ENCODE measurements at places on chromosomes 4 and X.

GRCh38 chrX:17829566-17829965, 31.5 kb downstream of the RAI2 start:
- no peak for DNase-seq

GRCh38 chr4:82367438-82368097, 6.2 kb downstream of the HNRNPD start:
- DNase-seq = no peak

DNA sequence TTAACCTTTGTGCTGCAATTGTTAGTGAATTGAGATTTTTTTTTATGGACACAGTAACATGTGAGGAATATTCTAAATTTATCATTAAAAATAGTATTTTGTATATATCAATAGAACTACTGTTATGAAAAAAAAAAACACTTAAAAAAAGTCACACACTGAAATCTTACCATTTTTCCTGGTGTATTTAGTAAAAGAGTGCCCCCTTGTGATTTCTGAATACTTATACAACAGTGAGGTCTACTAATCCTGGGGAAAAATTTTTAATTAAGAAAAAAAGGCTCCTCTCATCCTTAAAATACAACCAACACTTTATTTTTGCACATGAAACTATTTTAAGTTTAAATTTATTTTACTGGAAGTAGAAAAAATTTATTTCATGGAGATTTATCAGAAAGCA, 56.4 kb upstream of the SPOCK3 start:
- no peak for DNase-seq

GRCh38 chr4:144572660-144573059, 73.3 kb upstream of the HHIP start:
- no peak for DNase-seq

- no peak for DNase-seq
These were observed 21.0 kb downstream of the ATXN3L start for GRCh38 chrX:13298836-13299235.

DNA sequence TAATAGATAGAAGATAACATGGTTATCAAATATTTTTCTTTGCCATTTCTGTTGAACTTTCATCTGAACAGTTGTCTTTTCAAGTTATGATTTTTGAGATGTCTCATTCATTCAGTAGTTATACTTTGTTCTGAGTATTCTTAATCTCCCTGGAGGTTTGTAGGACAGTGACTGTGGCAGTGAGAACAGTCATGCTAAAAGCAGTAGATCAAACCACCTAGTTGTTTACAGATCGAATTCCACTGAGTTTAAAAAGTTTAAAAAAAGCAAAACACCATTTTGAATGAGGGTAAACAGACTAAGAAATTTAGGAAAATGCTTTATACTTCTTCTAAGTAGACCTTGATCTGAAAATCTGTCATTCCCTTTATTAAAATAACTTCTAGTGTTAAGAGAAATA, 107.2 kb downstream of the CEP135 start:
- no peak for DNase-seq

DNA sequence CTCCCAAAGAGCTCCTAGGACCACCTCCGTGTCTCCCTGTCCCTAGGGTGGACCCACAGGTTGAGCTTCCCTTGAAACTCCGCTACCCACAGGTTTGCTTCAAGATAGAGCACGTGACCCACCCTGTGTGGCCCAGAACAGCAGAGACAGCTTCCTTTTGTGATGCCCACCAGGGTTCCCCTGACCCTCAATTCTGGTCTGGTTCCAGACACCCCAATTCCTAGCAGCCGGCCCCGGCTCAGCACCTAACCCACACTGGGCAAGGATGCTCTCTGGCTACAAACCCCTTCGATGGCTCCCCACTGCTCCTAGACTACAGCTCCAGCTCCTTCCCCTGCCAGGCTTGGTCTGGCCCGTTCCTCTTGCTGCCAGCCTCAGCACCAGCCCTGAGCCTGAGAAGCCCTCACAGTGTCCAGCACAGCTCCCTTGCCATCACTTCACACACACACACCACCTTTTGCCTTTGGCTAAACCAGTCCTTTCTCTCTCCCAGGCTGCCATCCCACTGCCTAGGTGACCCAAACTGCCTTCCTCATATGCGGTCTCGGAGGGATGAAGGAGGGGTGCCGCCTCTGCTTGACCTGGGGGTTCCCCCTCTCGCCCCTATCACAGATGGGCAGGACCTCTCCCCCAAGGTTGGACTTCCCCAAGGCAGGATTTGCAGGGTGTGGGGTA, 6.2 kb downstream of the PNCK start:
- no peak for DNase-seq

GRCh38 chrX:23661671-23662070, 5.6 kb upstream of the PRDX4 start:
- DNase-seq = no peak

DNA sequence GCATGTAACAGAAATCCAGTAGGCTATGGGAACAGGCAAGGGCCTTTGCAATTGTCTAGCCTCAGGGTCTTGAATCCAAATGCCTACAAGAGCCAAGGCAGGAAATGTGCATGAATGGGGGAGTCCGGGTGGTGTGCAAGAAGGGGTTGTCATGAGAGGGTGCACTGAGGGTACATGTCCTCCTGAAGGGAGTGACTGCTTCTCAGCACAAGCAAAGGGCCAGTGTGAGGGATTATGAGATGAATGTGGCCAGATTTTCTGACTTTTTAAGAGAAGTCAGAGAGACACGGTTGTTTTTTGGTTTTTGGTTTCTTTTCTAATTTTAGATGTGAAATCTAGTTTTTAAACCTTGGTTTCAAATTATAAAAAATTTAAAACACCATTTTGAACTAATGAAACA, 76.5 kb upstream of the LSM6 start:
- no peak for DNase-seq

DNA sequence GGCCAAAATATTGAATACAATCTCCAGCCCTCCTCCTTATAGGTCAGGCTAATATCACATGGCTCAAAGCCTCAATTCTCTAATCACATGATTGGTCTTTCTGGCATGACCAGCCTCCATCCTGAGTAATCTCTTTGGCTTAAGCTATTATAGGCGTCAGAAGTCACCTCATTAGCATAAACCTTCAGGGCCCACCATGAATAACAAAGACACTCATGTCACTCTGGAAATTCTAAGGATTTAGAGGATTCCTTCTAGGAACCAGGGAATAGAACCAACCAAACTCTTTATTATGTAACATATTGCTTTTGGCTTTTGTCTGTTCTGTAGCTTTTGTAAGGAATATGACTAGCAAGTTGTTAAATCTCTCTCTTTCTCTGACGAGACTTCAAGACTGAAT, 109.2 kb upstream of the IGFBP7 start:
- no peak for DNase-seq

GRCh38 chrX:153438532-153438931, 7.3 kb downstream of the TREX2 start:
- no peak for DNase-seq

GRCh38 chr4:116389139-116389538, 696.2 kb downstream of the TRAM1L1 start:
- no peak for DNase-seq

DNA sequence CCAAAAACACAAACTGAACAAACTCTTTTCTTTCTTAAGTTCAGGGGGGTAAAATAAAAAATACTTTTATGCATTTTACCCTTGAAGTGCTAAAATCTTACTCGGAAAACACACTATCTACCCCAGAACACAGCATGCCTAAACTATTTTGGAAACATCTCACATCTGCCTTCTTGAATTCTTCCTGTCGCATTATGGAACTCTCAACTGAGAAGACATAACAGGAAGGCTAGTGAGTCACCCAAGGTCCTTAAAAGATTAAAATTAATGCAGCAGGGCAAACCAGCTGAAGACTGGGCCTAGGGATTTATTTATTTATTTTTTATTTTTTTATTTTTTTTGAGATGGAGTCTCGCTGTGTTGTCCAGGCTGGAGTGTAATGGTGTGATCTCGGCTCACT, 208.2 kb downstream of the APBB2 start:
- no peak for DNase-seq

- DNase-seq = no peak
These were observed 83.3 kb upstream of the HELT start for GRCh38 chr4:184934961-184935360.

DNA sequence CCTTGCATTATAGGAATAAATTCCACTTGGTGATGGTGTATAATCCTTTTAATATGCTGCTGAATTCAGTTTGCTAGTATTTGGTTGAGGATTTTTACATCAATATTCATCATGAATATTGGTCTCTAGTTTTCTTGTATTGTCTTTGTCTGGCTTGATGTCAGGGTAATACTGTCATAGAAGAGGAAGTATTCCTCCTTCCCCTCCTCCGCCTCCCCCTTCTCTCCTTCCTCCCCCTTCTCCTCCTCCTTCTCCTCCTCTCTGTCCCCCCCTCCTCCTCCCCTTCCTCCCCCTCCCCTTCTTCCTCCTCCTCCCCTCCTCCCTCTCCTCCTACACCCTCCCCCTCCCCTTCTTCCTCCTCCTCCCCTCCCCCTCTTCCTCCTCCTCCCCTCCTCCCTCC, 65.8 kb downstream of the RGS12 start:
- no peak for DNase-seq

DNA sequence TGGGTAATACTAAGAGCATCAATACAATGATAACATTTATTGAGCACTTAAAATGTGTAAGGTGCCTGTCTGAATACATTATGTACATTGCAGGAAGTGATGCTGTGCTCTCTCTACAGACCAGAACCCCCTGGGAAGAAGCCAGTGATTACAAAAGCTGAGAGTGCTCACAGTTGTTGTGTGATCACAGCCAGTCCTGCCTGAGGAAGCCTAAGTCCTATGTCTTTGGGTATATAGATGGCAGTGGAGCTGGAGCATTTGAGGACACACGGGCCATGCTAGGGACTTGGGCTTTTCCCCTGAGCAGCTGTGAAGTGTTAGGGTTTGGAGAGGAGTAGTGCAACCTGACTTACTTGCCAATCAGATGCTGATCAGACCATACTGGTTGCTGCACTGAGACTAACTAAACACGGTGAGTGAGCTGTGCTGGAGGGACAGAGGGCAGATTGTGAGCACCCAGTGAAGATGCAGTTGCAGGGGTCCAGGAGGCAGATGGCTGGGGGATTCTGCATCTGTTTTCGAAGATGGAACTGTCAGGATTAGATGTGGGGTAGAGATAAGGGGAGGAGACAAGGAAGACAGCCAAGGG, 60.8 kb upstream of the TBC1D14 start:
- DNase-seq = no peak

DNA sequence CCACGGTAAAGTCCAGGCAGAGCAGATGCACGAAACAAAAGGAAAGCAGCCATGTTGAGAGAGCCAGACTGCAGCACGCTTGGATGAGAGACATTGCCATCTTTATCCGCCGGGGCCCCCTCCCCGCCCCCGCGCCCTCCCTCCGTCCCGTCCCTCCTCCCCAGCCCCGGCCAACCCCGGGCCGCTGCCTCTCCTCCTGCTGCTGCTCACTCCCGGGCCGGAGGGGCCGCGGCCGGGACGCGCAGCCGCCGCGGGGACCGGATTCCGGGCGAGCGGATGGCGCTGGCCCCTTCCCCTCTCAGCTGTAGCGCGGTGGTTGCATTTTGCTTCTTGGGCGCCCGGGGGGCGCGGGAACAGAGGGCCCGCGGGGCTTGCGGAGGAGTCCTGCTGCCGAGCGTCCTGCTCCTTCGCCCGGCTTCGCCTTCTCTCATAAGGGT, 542 bp downstream of the RNF150 start:
- DNase-seq = no peak

- no peak for DNase-seq
These were observed 26.9 kb upstream of the PASD1 start for GRCh38 chrX:151536571-151536970.

GRCh38 chrX:152632445-152633097, 5.1 kb upstream of the GABRQ start:
- no peak for DNase-seq

DNA sequence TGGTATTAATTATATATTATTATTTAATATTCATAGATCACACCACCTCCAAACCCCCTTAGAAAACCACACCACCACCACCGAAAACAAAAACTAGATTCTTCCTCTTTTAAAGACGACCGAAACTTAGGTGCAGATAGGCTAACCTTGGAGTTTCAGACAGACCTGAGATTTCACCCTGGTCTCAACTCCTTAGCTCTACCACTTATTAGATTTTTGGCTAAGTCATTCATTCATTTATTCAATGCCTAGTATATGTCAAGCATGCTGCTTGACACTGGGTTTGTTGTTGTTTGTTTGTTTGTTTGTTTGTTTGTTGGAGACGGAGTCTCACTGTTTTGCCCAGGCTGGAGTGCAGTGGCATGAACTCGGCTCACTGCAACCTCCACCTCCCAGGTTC, 9.5 kb upstream of the BMP2K start:
- DNase-seq = no peak

GRCh38 chr4:74039315-74039763, 850 bp upstream of the CXCL3 start:
- DNase-seq = no peak

GRCh38 chrX:135112096-135112729, 8.1 kb downstream of the ETDB start:
- DNase-seq = peak; percentile 10

GRCh38 chrX:41591906-41592305, 96.9 kb upstream of the GPR34 start:
- no peak for DNase-seq

GRCh38 chr4:138650929-138651448, 364.6 kb upstream of the NOCT start:
- DNase-seq = no peak

DNA sequence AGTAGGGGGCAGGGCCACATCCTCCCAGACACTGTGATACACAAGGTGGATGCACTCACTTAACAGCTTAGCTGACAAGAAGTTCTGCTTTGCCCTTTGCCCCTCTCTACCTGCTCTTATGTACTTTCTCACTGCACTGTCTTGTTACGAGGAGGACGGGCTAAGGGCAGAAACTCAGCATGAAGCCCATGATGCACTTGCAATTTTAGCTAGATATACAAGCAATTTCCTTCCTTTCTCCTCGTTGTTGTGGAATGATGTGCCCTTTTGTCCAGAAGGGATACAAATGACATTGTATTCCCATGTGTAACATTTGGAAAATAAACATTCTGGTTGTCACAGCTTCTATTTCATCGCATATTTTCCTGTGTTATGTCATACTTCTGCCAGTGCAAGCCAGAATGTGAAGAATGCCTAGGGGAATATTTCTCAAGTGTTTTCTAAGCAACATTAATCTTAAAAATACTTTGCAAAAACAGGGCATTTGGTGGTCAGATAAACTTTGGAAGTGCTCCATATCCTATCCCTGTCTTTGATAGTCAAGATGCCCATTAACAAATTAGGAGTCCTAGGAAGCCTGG, 47.2 kb downstream of the MAOA start:
- no peak for DNase-seq

DNA sequence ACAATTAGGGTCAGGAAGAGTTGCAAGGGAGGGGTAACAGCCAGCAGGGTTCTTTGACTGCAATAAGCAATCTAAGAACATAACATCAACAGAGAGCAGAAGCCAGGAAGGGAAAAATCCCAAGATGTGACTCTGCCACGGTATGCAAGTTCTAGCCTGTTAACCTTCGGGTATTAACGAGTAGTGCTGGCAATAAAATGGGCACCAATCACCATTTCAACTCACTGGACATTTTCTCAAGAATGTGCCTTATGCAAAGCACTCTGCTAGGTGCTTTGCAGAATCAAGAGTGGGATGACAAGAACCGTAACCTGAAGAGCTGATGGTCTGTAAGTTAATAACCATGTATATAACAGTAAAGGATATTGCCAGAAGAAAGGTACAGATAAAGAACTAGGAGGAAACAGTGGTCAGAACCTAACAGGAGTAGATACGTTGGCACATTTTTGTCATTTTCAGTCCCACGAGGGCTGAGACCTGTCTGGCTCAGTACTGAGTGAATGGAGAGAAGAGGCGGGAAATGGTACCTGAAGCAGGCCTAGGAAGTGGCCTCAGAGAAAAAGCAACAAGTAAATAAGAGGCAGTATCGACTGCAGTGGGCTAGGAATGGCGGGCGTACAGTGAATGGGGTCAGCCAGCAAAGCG, 2.7 kb downstream of the ELOVL6 start:
- DNase-seq = no peak
